ENCODE measurements at places on chromosomes 12 and 14.

GRCh38 chr12:89082370-89082753 lies 269.9 kb downstream of the DUSP6 start:
- DNase-seq = no peak

- no peak for DNase-seq
These were observed 121.2 kb upstream of the SLC38A2 start for GRCh38 chr12:46493834-46494181.

DNA sequence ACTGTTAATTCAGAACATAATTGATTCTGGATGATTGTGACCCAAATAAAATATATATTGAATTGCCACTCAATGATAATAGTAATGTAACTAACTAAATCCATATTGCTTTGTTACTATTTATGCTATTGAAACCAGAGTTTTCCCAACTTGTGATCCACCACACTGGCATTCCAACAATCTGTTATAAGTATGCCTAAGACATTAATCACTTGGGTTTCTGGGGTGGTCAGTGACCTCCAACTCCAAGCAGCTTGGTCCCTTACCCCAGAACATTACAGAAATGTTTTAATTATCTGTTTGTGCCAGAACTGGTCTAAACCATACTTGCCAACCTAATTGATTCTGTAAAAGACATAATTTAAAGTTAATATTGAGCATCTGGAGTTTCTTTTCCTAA lies 14.6 kb downstream of the CAPS2 start:
- no peak for DNase-seq

- DNase-seq = no peak
These were observed 50.1 kb downstream of the PHLDA1 start for GRCh38 chr12:75981247-75982168.

DNA sequence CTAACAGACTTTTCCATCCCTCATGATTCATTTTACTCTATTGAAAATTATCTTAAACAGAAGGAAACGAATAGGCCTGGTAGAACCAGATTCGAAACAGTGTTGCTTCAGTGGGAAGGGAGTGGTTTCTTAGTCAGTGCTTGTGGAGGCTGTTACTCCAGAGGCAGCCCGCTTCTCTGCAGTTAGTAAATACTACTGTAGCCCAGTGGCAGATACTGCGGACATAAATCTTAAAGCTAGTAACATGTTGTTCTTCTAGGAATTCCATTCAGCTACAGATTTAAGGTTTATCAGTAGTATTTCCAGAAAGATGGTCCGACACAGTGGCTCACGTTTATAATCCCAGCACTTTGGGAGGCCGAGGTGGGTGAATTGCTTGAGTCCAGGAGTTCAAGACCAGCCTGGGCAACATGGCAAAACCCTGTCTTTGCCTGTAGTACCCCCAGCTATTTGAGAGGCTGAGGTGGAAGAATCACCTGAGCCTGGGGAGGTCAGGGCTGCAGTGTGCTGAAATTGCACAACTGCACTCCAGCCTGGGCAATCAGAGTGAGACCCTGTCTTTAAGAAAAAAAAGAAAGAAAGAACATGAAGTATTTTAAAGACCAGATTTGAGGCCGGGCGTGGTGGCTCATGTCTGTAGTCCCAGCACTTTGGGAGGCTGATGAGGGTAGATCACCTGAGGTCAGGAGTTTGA lies 45.9 kb downstream of the DIP2B start:
- no peak for DNase-seq

DNA sequence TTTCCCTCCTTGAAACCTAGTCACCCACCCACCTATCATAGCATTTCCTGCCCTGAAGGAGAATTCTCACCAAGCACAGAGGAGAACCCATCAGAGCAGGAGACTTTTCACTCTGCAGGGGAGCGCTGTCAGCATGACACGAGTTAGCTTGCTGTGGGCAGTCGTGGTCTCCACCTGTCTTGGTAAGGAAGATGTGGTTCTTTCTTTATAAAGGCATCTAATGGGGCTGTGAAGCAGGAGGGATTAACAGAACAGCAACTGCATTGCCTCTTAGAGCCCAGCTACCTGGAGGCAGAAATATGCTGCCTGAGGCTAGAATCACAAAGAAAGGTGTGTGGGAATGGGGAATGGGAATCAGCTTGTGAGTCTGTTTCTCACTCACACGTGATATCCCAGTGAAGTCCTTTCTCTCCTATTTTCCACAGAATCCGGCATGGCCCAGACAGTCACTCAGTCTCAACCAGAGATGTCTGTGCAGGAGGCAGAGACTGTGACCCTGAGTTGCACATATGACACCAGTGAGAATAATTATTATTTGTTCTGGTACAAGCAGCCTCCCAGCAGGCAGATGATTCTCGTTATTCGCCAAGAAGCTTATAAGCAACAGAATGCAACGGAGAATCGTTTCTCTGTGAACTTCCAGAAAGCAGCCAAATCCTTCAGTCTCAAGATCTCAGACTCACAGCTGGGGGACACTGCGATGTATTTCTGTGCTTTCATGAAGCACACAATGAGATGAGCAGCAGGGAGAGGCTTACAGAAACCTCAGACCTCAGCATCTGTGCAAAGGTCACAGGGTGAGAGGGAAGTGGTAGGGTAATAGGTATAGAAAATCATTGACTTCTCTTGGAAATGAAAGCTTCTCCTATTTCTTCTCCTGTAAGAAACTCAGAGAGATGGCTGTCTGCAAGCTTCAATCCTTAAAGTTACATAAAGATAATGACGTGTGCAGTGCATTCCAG lies 316.9 kb downstream of the DAD1 start:
- DNase-seq = no peak

All from dorsolateral prefrontal cortex (tissue), 122 donors.